Melanocyte of skin (primary cell): ENCODE measurements at places on chromosomes 7 and 10. TPM values are rescaled to one million over a fixed set of nuclear protein-coding genes. Genes with fewer than 3 reads are reported as not detected.

Gene KLF14
- total RNA-seq: not detected in 2 replicates

Gene RAMP3
- 0.34 and 0.73 TPM in 2 replicates for total RNA-seq

Gene CDK14
- 0.93 and 3.0 TPM in 2 replicates for total RNA-seq

Gene TUBAL3
- not detected in 2 replicates for total RNA-seq

Gene GATAD1
- total RNA-seq: 14.7 and 23.9 TPM in 2 replicates

Gene HOXA4
- total RNA-seq: not detected in 2 replicates

Gene OR2A1
- 0.15 TPM in 1 of 2 replicates, not detected in the other for total RNA-seq
